ENCODE measurements at places on chromosomes 2 and 18.

GRCh38 chr2:205775097-205775877 lies 93.0 kb downstream of the NRP2 start:
- no peak for DNase-seq

DNA sequence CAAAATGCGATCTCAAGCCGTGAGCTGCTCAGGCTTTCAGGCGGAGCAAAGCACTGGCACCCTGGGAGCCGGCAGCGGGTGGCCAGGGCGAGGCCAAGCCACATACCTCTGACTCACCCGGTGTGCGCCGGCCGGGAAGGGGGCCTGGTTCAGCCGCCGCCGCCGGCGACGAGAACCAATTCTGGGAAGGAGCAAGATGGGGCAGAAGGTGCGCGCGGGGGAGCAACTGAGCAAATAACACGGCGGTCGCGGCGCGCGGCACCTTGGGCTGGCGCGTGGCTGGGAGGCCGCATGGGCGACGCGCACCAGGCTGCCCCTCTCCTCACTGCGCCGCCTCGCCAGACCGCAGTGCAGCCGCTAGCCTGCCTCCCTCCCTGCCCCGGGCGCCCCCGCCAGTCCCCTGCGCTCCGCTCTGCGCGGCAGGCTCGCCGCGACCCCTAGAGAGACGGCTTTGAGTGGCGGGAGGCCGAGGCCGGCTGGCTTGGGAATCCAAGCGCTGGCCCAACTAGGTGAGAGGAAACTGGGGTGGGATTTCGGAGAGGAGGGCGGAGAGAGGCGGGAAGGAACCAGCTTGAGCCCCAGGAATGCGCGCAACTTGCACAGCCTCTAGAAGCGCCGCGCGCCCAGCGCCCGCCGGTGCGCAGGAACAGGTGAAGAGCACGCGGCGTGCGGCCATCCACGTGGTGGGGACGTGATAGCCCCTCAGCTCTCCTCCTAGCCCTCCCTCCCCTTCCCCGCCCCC lies 3.2 kb downstream of the NRP2 start:
- DNase-seq = no peak

DNA sequence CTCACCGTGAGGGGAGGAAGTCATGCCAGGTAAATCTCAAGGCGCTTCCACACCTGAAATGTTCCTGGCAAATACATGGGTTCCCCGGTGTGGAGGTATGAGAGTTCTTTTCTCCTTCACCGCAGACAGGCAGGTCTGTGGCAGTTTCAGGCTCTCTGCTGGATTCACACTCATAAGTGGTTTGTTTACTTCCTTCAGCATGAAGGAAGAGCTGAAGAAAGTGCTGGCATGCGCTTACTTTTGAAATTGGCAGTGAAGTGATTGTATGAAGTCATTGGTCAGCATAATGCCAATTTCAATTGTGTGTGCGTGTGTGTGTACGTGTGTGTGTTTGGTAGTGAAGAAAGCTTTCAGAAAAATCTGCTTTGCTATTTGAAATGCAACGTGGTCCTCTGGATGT lies 43.4 kb downstream of the RNF144A start:
- no peak for DNase-seq

- no peak for DNase-seq
Measured at GRCh38 chr2:234705108-234705507, 208.2 kb upstream of the ARL4C start.

GRCh38 chr2:211449819-211450218 lies 893.4 kb downstream of the CPS1 start:
- DNase-seq = no peak

DNA sequence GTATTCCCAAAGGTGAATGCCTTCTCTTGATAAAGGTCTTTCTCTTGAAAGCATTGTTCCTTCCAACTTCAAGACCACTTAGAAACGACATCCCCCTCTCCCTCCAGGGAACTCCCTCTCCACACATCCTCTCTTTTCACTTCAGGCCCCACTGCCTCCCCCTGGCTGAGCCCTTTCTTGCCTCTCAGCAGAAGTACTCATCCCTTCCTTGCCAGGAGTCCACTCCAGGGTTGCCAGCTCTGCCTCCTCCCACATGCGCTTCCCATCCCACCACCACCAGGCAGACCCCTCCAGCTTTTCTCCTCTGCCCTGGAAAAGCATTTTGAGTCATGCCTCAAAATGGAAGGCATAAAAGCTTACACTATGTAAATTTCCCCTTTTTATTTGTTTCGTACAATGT lies 126.3 kb upstream of the SALL3 start:
- DNase-seq = no peak

Measured in type B pancreatic cell (in vitro differentiated cells).